ENCODE measurements at places on chromosomes 5 and 9.

DNA sequence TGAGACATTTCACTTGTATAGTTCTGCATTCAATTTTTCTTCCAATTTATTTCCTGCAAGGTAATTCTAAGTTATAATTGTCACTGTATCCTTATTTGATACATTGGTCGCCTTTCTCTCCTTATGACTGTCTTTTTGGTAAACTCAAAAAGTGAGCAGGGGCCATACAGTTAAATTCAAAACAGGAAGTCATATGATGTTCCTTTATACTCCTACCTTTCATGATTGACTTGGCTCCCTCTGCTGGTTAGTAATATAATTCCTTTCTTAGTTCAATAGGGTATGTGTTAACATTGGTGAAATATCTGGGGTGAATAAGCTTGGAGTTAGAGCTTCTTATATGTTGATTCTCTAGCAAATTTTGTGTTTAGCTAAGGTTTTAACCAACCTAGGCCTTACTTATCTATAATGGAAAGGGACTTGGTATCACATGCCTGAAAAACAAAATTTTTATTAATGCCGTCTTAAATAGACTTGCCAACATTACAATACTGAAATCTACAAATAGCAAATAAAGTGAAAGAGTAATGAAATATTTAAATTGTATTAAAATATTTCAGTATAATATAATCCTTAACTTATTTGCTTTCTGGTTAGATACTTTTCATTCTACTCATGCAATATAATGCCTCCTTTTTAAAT lies 6.0 kb upstream of the NIPBL start:
- DNase-seq = peak; percentile 35

DNA sequence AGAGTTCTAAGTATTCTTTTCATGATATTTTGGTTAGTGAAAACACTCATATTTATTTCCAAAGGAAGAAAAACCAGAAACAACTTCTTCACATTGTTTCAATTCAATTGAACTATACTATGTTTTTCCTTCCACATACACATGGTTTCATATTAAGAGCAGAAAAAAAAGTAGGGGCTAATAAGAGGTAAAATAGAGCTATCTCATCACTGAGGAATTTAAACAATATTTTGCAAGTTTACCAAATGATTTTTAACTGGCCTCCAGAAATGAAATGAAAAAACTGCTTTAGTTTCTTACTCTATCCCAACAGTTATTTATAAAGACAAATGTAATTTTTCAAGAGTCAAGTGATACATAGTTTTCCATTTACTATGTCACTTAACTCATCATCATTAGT lies 233.5 kb downstream of the RFX3 start:
- no peak for DNase-seq

GRCh38 chr5:66702426-66702825 lies 106.2 kb downstream of the MAST4 start:
- no peak for DNase-seq

DNA sequence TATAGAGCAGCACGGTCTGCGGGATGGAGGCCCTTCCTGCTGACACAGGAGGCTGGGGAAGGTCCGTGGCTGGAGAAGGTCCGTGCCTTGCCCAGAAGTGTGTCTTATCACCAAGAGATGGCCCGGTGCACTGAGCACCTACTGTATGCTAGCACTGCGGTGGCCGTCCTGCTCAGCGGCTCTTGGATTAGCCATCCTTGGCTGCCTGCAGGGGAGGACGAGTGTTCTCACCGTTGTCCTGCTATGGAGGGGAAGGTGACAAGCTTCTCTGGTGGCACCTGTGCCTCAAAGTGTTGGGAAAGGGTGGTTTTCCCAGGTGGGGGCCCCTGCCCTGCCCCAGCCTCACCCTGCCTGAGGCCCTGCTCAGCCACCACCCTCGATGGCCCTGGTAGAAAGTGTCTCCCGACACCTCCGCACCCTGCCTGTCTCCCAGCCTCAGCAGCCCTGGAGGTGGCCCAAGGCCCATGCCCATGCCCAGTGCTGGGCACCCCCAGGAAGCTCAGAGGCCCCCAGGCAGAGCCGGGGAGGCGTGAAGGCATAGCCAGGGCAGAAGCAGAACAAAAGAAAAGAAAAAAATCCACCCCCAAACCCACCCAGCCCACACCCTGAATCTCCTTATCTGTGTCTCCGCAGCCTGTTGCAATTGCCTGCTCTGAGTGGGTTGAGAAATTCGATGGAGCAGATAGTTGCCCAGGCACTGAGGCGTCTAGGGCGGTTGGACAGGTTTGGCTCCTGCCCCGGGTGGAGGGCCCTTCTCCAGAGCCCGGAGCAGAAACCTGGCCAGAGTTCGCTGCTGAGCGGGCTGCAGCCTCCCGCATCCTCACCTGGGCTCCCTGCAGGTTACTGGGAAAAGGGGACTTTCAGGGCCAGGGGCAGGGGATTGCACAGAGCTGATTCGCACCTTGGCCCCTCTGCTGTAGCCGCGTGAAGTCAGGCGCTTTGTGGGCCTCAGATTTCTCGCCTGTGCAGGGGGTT lies 30.5 kb downstream of the RXRA start:
- no peak for DNase-seq

DNA sequence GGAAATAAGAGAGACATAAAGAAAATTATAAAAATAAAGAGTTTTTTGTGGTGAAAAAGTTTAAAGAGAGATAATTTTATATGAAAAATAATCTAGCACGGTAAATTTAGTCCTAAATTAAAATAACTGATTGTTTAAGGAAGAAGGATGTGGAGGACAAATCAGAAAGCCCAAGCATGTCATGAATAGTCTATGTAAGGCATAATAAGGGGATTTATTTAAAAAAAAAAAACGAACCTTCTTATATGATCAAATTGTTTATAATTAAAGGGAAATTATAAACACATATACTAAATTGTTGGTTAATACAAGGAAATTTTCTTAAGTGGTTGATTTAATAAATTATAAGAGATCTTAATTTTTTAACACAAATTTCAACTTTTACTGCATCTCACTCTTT lies 551.8 kb upstream of the TYRP1 start:
- DNase-seq = no peak

DNA sequence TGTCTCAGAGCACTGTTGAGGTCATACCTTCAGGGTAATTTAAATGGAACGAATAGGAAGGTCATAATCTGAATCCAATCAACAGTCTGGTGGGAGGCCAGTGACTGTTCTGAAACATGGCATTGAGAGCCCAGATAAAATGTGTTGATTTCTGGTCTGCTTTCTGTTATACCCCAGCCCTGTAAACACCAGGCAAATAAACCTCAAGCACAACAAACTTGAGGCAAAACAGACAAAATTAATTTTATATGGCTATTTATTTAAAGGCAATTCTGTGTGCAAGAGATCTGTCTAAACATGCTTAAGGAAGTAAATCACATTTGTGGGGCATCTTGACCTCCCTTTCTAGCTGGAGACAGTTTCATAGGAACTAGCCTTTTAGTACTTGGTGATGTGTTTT lies 140.9 kb upstream of the SPEF2 start:
- DNase-seq = no peak

DNA sequence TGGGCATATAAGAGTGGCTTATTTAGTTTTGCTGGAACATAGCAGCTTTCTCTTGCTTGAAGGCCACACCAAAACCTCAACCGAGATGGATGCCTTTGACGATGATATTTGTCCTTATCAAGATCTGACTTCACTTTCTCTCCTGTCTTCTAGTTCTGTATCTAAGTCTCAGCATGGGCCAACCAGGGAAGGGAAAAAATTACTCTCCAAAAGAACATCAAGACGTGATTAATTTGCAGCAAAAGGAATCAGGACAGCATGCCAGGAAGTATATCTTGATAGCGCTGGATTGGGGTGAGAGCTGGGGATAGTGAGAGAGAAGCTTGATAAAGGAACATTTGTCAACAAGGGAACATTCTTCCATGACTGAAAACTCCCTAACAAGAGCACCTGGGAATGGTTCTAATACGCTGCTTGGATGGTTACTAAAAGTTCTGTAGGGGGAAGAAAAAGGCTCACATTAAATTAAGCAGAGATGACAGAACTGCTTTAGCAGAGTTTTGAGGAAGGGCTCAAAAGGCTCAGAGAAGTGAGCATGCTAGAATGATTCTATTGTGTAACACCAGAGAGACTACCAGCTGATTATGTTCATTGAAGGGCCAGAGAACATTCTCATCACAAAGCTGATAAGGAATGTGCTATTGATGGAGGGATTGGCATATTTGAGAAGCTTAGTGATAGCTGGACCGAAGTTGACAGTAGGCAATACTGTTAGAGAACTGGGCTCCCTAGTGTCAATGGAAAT lies 21.6 kb upstream of the ANXA1 start:
- no peak for DNase-seq

DNA sequence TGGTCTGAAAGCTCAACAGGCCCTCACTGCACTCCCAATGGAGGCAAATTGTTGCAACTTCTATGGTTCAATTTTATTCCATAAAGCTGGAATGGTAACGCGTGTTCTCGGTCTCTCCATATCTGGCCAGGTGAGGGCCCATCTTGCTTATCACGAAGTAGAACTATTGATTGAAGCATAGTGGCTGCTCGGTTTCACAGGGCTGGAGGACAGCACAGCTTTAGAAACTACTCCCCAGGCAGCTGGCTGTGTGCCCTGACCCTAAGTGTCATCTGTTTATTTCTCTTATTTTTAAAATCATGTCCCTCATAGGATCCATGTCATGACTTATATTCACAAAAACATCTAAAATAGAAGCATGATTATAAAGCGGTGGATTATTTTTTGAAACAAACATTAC lies 223.4 kb downstream of the NPR3 start:
- DNase-seq = no peak

DNA sequence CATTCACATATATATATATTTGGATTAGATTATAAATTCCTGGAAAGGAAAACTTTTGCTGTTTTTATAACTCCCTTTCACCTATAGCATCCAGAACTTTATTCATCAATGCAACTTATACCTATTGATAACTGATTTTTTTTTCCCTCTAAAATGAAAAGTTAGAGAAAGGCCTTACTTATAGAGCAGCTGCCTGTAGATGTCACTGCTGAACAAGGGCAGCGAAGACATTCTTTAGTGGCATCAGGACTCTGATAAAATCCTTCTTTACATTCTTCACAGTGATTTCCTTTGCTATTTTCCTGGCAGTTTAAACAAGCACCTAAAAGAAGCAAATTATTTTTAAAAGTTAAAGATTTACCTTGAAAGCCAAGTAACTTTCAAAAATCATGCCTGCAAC lies 32.3 kb upstream of the CDK5RAP2 start:
- DNase-seq = no peak

- DNase-seq = peak; percentile 40
Measured at GRCh38 chr5:7745882-7746610, 104.9 kb downstream of the CFAP90 start.

- no peak for DNase-seq
Measured at GRCh38 chr5:147836439-147836838, 5.0 kb upstream of the SPINK1 start.

GRCh38 chr9:14315875-14316601 lies 2.1 kb upstream of the NFIB start:
- no peak for DNase-seq

GRCh38 chr5:122076669-122077365 lies 1.2 kb downstream of the LOX start:
- DNase-seq = peak; percentile 14

- DNase-seq = peak; percentile 82
Measured at GRCh38 chr9:752201-752600, 89.3 kb upstream of the DMRT1 start.

- no peak for DNase-seq
Measured at GRCh38 chr5:61435368-61435767, 103.3 kb downstream of the ZSWIM6 start.

GRCh38 chr9:131273856-131274673 lies 2.2 kb downstream of the FAM78A start:
- no peak for DNase-seq

DNA sequence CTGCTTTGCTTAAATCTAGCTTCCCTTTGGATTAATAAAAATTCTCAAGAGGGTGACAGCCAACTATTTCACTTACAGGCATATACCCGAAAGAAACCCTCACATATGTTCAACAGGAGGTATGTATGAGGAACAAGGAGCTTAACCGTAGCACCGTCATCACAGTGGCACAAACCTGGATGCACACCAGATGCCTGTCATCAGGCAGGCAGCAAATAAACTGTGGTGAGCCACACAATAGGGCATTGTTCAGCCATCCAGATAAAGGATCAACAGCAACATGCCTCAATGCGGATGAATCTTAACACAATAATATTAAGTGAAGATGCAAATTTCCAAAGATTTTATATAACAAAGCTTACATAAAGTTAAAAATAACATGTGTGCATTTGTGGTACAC lies 5.5 kb upstream of the TNFSF15 start:
- peak; percentile 22 for DNase-seq

DNA sequence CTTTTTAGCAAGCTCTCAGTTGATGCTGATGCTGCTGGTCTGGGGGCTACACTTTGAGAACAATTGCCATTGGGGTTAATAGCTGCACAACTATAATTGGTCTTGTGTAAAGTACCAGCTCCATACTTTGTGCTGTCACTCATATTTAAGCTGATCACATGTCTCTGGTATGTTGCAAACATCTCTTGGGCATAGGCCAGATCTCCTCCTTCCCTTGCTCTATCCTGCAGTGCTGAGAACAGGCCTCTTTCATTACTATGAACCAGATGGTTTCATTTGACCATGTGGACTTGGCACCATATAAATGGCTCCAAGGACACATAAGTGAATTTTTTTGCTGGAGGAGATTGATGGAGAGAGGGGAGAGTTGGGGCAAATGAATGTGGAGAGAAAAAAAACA lies 48.4 kb downstream of the DMRT2 start:
- no peak for DNase-seq

DNA sequence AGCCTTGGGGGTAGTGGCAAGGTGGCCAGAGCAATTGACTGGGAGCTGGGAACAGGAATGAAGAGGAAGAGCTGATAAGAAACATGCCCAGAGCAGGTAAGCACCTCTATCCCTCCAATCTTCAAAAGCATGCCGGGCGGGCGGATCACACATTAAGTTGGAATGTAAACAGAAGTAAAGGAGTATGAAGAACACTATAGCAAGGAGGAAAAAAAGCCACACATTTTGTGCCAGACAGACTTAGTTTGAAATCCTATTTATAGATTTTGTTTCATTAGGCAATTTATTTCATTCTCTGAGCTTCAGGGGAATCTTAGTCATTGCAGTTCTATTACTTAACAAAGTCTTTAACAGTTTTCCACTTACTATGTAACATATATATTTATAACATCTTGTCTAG lies 173.9 kb upstream of the TNC start:
- no peak for DNase-seq

GRCh38 chr5:95080441-95080840 lies 204.5 kb downstream of the MCTP1 start:
- no peak for DNase-seq

DNA sequence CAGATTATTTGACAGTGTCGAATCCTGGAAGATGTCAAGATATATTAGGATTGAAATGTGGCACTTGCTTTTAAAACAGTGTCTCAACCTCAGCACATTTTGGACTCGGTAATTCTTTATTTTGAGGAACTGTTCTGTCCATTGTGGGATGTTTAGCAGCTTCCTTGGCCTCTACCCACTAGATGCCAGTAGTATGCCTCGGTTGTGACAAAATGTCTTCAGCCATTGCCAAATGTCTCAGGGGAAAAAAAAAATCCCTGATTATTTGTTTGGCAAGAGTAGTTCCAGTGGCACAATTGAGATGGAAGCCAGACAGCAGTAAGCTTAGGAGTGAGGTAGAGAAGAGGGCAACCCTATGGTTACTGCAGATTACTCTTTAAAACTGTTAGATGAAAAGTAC lies 694.5 kb upstream of the RIOK2 start:
- no peak for DNase-seq

- DNase-seq = no peak
Measured at GRCh38 chr5:81313686-81314085, 12.3 kb downstream of the ZCCHC9 start.

- no peak for DNase-seq
Measured at GRCh38 chr9:127923771-127924170, 6.8 kb downstream of the PIP5KL1 start.

GRCh38 chr5:73160239-73160671 lies 12.7 kb upstream of the TMEM174 start:
- no peak for DNase-seq

Data from COLO829 (cell line).